ENCODE measurements at places on chromosomes 1 and 21.

GRCh38 chr1:211625040-211625439, 46.1 kb upstream of the SLC30A1 start:
- DNase-seq = no peak

DNA sequence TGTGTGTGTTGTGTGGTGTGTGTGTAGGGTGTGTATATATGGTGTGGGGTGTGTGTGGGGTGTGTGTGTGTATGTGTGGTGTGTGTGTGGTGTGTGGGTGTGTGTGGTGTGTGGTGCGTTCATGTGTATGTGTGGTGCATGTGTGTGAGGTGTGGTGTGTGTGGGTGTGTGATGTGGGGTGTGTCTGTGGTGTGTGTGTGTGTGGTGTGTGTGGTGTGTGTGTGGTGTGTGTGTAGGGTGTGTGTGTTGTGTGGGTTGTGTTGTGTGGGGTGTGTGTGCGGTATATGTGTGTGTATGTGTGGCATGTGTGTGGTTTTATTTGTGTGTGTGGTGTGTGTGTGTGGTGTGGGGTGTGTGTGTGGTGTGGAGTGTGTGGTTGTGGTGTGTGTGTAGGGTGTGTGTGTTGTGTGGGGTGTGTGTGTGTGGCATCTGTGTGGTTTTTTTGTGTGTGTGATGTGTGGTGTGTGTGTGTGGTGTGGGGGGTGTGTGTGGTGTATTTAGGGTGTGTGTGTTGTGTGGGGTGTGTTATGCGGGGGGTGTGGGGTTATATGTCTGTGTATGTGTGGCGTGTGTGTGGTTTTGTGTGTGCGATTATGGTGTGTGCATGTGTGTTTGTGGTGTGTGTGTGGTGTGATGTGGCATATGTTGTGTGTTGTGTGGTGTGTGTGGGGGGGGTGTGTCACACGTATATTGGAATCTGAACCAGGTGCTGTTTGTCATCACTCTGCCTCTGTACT, 17.1 kb upstream of the ZBTB21 start:
- no peak for DNase-seq

- DNase-seq = peak; percentile 99
Measured at GRCh38 chr1:33433509-33434362, 2.8 kb upstream of the PHC2 start.

DNA sequence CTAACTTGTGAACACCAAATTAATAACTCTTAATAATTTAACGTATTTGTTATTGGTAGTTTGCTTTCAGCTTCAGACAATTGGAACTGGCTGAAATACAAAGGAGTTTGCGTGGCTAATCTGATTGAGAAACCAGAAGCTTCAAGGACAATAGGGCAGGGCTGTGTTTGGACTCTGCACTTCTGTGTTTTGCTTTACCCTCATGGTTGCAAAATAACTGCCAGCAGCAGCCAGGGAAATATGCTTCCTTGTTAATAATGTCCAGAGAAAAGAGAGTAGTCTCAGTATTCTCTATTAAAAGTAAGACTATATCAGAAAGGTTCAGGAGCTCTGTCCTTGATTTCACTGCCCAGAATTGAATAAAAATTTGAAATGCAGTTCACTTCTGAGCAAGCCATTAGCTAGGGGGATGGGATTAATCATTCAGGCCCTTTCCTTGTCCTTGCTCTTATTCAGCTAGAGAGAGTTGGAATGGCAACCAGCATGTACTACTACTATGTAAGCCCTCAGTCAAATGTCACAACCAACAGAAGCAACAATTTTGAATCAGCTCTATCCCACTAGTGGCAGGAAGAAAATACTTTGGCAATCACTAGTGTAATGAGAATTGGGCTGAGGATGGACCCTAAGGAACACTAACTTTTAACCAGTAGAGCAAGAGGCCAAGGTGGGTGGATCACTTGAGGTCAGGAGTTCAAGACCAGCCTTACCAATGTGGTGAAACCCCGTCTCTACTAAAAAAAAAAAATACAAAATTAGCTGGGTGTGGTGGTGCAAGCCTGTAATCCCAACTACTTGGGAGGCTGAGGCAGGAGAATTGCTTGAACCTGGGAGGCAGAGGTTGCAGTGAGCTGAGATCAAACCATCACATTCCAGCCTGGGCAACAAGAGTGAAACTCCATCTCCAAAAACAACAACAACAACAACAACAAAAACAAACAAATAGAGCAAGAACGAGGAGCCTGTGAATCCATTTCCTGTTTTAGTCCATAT, 76.8 kb downstream of the POU2F1 start:
- no peak for DNase-seq

DNA sequence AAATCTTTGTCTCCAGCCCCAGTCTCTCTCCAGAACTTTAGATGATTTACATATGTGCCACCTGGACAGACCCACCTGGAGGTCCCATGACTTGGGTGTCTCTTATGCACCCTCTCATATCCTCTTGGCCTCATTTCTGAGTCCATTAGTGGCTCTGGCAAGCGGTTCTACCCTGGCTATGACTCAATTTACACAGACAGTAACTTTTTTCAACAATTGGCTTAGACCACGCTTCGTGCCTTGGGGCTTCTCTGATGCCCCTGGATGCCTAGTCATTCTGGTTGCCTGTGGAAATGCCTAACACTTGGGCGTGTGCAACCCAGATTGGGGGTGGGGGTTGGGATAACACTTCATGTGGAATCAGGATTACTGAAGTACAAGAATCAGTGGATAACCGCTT, 57.1 kb upstream of the GADD45A start:
- DNase-seq = no peak

GRCh38 chr1:184218458-184219075, 167.0 kb downstream of the TSEN15 start:
- no peak for DNase-seq

- no peak for DNase-seq
Measured at GRCh38 chr21:28283641-28284490, 708.8 kb downstream of the LTN1 start.

DNA sequence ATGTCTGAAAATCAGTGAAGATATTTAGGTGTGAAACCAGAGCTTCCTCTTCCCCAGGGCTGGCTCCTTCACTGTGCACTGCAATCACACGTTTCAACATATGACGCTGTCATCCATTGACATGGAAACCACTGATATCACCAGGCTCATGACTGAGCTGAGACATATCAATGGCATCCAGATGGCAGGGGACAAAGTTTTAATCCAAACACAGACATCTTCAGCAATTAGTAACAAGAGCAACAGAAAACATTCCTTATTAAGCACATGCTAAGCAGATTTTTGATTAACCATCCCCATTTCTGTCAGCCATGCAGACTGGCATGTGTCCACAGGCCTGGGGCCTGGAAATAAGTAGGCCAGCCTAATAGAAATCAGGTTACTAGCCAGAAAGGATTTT, 108.0 kb upstream of the ADAR start:
- peak; percentile 29 for DNase-seq

GRCh38 chr1:212386029-212386428, 28.7 kb downstream of the PACC1 start:
- no peak for DNase-seq

- DNase-seq = no peak
Measured at GRCh38 chr1:113178522-113178921, 105.5 kb downstream of the LRIG2 start.

DNA sequence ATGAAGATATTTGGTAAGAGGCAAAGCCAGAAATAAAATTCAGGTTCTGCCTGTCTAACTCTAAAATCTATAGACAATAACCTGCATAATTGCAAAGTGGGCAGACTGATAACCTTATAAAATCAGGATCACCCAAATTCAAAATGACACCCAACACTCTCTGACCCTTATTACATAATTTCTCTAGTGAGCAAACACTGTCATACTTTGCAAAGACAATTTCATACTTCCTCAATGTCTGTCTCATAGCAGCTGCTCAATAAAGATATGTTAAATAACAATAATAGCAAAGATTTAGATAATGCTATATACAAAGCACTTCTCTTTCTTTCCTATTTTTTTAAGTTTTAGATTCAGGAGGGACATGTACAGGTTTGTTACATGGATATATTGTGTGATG, 118.5 kb downstream of the UCHL5 start:
- DNase-seq = no peak

DNA sequence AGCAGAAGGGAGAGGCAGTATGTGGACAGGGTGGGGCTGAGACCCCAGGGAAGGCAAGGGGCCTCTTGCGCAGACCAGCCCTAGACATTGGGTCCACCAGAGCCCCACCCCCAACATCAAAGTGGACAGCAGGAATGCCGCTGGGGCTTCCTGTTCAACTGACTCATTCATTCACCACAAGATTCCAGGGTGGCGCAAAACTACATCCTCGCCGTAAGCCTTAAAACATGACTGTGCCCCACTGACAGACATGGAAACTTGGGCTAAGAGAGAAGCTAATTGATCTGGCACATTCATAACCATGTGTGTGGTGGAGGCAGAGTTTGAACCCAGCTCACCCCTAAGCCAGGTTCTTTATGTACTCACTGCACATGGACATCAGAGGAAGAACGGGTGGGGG, 14.0 kb downstream of the COL16A1 start:
- peak; percentile 94 for DNase-seq

GRCh38 chr21:42228709-42229220, 9.8 kb downstream of the ABCG1 start:
- no peak for DNase-seq

GRCh38 chr1:244970744-244971551, 106.6 kb upstream of the HNRNPU start:
- peak; percentile 87 for DNase-seq

GRCh38 chr1:19157653-19158052, 52.4 kb downstream of the UBR4 start:
- no peak for DNase-seq

DNA sequence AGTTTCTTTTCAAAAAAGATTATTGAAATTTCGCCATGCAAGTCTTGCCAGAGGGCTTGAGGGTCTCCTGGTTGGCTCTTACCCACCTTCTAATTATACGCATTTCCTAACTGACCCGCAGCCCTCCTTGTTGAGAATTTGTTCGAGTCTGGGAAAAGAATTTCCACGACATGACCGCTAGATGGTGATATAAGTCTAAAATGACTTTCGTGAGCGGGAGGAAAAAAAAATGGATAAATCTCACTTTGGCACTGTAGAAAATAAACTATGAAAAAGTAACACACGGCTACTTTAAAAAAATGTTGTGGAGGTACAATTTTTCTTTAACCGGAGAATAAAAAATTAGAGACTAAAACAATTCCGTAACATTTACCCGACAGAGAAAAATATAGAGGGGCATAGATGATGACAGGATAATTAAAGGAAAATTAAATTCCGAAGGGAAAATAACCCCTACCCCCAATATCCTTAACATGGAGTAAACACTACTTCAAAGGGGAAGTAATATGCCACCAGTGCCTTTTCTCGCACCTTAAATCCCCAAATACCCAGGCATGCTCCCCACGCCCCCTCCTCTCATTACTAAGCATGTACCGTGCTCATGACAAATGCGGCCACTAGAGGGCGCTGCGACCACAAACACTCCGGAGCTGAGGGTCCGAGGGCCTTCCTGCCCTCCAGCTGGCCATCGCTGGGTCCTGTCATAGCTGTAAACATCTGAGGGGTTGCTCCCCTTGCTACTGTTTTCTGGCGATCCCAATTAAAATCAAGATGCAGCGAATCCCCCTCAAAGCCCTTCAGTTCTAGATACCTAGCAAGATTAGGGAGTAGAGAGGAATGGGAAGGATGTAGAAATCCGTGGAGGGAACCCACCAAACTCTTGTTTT, 266.9 kb downstream of the ASTN1 start:
- no peak for DNase-seq

GRCh38 chr1:62444701-62445100, 7.9 kb downstream of the USP1 start:
- no peak for DNase-seq

DNA sequence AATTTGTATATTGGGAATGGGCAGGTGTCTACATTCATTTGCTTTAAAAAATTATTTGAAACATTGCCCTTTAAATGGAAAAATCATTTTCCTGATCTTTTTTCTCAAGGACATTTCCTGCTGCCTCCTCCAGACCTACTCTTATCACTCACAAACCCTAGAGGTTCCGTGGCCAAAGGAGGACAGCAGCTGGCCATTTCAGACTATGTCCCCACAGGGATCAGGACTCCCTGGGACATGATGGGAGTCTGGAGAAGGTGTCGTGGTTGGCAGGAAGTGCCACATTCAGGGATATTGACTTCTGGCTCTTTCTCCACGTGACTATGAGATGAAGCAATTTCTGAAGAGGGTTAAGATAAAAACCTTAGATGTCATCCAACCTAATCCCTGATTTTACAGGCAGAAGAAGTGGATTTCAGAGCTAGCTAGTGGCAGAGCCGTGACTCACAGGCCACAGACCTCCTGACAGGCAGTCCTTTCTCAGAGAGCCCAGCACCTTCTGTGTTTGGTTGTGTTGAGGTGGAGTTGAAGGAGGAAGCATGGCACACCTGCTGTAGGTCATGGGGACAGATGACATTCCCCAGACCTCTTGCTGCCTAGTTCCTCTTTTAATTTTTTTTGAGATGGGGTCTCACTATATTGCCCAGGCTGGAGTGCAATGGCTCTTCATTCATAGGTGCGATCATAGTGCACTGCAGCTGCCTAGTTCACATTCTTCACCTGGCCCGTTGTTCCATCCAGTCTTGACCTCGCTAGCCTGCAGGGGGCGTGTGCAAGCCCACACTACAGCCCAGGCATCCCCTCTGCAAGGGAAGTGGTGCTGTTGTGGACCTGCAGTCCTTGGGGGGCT, 25.5 kb upstream of the IL10 start:
- no peak for DNase-seq

DNA sequence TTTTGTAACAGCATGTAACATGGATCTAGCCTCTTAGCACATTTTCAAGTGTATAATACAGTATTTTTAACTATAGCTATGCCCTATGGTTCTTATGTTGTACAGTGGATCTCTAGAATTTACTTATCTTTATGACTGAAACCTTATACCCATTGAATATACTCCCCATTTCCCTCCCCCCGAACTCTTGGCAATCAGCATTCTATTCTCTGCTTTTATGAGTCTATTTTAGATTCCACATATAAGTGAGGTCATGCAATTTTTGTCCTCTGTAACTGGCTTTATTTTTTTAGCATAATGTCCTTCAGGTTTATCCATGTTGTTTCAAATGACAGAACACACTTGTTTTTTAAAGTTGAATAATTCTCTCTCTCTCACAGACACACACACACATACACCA, 3.1 kb upstream of the GBP6 start:
- DNase-seq = no peak

DNA sequence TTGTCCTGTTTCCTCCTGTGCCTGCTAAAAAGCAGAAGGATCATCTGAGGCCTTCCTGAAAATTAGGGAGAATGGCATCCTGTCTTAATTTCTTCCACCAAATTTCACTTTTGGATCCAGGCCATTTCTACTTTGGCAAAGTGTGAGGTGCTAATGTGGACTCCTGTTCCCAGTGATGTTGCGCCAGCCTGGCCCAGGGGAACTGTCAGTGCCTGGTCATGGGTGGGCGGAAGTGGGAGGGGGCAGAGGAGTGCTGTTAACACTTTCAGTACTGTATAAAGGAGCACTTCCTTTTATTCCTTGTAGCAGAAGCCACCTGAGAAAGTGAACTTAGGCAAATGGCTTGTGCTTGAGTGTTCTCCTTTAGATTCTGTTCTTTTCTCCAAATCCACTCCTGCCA, 19.9 kb downstream of the ELAPOR1 start:
- no peak for DNase-seq

- no peak for DNase-seq
Measured at GRCh38 chr1:53129891-53130597, 12.4 kb downstream of the SLC1A7 start.

GRCh38 chr1:205324781-205325180, 3.2 kb upstream of the NUAK2 start:
- no peak for DNase-seq

All from HS-5 (cell line).